ENCODE measurements at places on chromosomes 11 and 22.
A peak's percentile ranks its signal among the peaks of the same experiment; 100 is the strongest.

DNA sequence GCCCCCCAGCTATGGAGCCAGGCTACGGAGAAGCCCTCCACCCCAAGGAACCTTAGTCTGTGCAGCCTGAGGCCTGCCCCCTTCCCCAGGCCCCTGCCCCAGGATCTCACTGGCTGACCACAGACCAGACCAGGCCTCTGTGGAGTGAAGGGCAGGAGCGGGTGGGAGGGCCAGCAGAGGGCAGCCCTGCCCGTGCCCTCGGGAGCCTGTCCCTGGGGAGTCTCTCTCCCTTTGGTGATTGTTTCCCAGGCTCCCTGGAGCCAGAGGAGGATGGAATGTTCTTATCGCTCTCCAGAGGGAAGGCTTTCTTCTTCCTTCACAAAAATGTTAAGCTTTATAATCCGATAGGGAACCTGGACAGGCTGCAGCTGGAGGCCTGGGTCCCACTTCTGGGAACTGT lies 455.3 kb downstream of the SOX6 start:
- DNase-seq = no peak

GRCh38 chr22:35505399-35506258 lies 35.0 kb upstream of the RASD2 start:
- DNase-seq = no peak

DNA sequence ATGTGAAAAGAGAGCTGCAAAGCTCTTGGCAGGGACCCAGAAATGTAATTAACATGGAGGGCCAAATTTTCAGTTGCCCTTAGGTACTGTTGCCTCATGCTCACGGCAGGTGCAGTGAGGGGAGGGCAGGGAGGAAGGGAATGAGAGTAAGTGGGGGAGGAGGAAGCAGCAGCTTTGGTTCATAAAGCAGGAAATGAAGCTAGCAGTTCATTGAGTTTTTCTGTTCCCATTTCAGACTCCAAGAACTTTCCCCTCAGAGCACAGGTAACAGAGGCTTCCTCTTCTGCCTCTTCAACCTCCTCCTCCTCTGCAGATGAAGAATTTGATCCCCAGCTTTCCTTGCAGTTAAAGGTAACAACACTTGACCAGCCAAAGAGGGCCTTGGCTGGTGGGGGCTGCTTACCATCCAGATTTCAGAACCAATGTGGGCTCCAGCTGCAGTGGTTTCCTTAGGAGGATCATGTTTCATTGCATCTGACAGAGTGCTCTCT lies 57.9 kb upstream of the PARVA start:
- DNase-seq = no peak

- DNase-seq = no peak
Measured at GRCh38 chr11:77125191-77125590, 2.9 kb upstream of the MYO7A start.

DNA sequence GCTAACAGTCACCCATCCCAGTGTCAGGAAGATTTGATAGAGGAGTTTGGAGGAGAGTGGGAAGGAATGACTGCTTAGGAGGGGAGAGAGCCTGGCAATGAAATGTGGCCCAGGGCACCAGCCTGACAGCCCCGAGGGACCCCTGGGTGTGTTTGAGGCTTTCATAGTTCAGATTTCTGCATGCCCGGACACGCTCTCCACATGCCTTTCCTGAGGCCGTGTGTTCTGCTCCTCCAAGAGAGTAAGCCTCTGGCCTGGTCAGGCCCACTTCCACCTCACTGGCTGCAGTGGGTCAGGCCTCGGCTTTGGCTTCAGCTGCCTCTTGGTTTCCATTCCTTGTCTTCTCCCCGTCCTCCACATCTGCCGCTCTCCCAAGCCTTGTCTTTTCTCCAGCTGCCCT lies 78.4 kb downstream of the C22orf31 start:
- DNase-seq = no peak

GRCh38 chr22:19716829-19717105 lies 2.5 kb downstream of the SEPTIN5 start:
- no peak for DNase-seq

DNA sequence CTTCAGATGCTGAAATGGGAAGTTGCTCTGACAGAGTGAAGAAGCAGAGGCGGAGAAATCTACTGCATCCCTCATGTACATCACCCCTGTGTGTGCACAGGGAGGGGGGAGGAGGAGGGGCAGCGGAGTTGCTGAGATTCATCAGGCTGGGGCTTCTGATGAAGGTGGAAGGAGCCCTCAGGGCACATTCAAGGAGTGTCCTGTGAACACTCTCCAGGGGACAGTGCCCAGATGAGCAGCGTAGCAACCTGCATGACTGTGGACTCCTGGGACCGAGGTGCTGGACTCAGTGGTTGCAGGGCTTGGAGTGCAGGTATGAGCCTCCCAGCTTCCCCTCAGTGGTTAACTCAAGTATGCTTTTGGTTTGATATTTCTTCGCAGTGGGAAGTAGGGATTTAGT lies 257.8 kb upstream of the B3GAT1 start:
- no peak for DNase-seq

GRCh38 chr11:125244166-125244565 lies 79.6 kb downstream of the PKNOX2 start:
- DNase-seq = no peak

DNA sequence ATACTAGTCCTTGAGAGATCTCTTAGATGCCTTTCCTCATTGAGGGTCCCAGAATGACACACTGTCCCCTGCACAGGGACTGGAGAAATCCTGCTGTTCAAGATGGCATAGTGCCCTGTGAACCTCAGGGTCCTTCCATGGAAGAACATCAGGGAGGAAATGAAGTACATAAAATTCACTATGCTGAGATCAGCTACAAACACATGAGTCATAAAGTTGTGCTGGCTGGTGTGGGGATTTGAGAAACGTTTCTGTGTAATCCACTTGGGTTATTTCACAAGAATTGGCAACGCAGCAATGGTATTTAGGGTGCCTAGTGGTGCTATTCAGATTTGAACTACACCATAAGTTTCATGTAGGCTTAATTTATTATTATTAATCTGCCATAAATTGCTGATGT lies 174.4 kb downstream of the MAML2 start:
- DNase-seq = peak; percentile 55

DNA sequence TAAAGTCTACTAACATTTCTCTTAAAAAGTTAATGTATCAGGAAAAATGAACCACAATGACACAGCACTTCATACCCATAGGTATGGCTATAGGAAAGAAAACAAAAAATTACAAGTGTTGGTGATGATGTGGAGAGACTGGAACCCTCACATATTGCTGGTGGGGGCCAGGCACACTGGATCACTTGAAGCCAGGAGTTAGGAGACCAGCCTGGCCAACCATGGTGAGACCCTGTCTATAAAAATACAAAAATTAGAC lies 26.7 kb downstream of the TCF20 start:
- no peak for DNase-seq

GRCh38 chr11:76453248-76453647 lies 8.4 kb downstream of the EMSY start:
- DNase-seq = no peak

DNA sequence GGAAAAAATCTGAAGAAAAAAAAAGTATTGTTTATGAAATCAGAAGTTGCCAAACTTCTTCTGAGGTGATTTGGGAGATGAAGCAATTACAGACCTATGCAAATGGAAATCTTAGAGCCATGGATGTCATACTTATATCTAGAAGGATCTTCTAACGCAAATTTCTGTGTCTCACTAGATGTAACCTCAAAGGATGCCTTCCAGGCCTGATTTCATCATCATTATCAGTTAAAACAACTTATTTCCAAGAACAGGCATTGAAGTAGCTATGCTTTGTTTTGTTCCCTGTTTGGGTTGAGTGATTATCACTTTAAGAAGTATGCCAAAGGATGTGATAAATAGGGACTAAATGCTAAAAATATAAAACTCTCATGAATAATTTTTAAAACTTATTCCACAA lies 43.9 kb upstream of the ANGPTL5 start:
- no peak for DNase-seq

- no peak for DNase-seq
Measured at GRCh38 chr11:120128392-120129119, 9.4 kb downstream of the TRIM29 start.

DNA sequence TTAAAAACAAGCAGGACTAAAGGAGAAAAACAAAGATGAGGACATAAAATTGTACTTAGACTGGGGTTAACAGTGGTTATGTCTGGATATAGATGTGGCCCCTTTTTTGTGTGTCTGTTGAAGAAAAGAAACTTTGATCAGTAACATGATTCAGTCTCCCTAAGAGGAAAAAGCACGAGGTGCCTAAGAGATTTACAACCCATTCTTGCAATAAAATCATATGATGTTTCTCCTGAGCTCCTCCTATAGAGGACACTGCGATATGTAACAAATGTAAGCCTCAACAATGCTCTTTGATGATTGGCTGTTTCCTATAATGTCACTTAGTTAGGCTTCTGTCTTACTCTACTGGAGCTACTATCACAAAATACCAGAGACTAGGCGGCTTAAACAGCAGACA lies 77.9 kb downstream of the FBXO7 start:
- DNase-seq = no peak

Data from CD4-positive, alpha-beta T cell treated with Interleukin-4 for 4 hours (primary cell).